CD4-positive, alpha-beta T cell (primary cell): ENCODE measurements at places on chromosomes 7 and 10. TPM values are rescaled to one million over a fixed set of nuclear protein-coding genes. Genes with fewer than 3 reads are reported as not detected.

GRCh38 chr7:66016131-66016461 is 34.1 kb upstream of the GUSB start:
- no peaks in the 10 kb centered on the region for H3K36me3 ChIP-seq
- DNase-seq = no peak
- no peaks in the 10 kb centered on the region for H3K27me3 ChIP-seq
- H3K4me3 ChIP-seq = no peak overlapping the region

- no peak overlapping the region for H3K27ac ChIP-seq
- no peaks in the 10 kb centered on the region for H3K27me3 ChIP-seq
- no peaks in the 10 kb centered on the region for H3K4me1 ChIP-seq
- DNase-seq = no peak
- H3K36me3 ChIP-seq = no peaks in the 10 kb centered on the region
Measured at GRCh38 chr10:83075815-83076355, 1063.4 kb upstream of the GHITM start.

- no peak for DNase-seq
- H3K27me3 ChIP-seq = no peaks in the 10 kb centered on the region
- no peak overlapping the region for H3K27ac ChIP-seq
- H3K4me1 ChIP-seq = peaks cover 60% of the 10 kb centered on the region
- no peak overlapping the region for H3K4me3 ChIP-seq
- no peaks in the 10 kb centered on the region for H3K36me3 ChIP-seq
Measured at GRCh38 chr10:119292968-119293760, 85.8 kb downstream of the GRK5 start.

CUZD1 gene
- 0.64 TPM for total RNA-seq

- DNase-seq = no peak
- no peak overlapping the region for H3K27ac ChIP-seq
- no peaks in the 10 kb centered on the region for H3K36me3 ChIP-seq
- no peaks in the 10 kb centered on the region for H3K27me3 ChIP-seq
Measured at GRCh38 chr10:78617631-78618030, 451.1 kb upstream of the ZMIZ1 start.

ACTR3C gene
- 3.4 TPM for total RNA-seq

- H3K27ac ChIP-seq = no peak overlapping the region
- no peak overlapping the region for H3K4me3 ChIP-seq
- H3K27me3 ChIP-seq = no peaks in the 10 kb centered on the region
- no peaks in the 10 kb centered on the region for H3K36me3 ChIP-seq
Measured at GRCh38 chr7:74535951-74536356, 82.2 kb downstream of the GTF2IRD1 start.

- no peaks in the 10 kb centered on the region for H3K27me3 ChIP-seq
- DNase-seq = no peak
- H3K4me1 ChIP-seq = no peaks in the 10 kb centered on the region
- no peak overlapping the region for H3K27ac ChIP-seq
- H3K4me3 ChIP-seq = no peak overlapping the region
- H3K36me3 ChIP-seq = no peaks in the 10 kb centered on the region
Measured at GRCh38 chr10:34495938-34496337, 319.2 kb downstream of the PARD3 start.

IL2RA gene
- total RNA-seq = 4.9 TPM

GRCh38 chr10:58734664-58735063 is 222.0 kb downstream of the BICC1 start:
- no peak overlapping the region for H3K4me3 ChIP-seq
- DNase-seq = no peak
- no peaks in the 10 kb centered on the region for H3K36me3 ChIP-seq
- H3K27ac ChIP-seq = no peak overlapping the region
- no peaks in the 10 kb centered on the region for H3K4me1 ChIP-seq
- no peaks in the 10 kb centered on the region for H3K27me3 ChIP-seq

GRCh38 chr10:14822879-14823755 is 14.7 kb downstream of the CDNF start:
- H3K4me3 ChIP-seq = no peak overlapping the region
- H3K27me3 ChIP-seq = no peaks in the 10 kb centered on the region
- DNase-seq = peak; percentile 67
- no peaks in the 10 kb centered on the region for H3K36me3 ChIP-seq
- no peaks in the 10 kb centered on the region for H3K4me1 ChIP-seq
- H3K27ac ChIP-seq = no peak overlapping the region

DNA sequence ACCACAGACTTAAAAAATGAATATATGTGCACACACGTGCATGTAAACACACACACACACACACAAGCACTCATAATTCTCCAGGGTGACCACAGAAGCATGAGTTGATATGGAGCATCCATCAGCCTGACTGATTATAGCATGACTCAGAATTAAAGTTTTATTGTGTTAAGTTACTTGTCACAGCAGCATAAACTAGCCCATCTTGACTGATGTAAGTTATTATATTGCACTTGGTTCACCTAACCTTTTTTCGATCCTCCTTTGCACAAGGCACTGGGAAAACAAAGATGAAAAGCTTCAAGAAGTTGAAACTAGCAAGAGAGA is 18.8 kb upstream of the SLC35G1 start:
- H3K4me3 ChIP-seq = no peak overlapping the region
- H3K36me3 ChIP-seq = no peaks in the 10 kb centered on the region
- H3K4me1 ChIP-seq = no peaks in the 10 kb centered on the region
- peaks cover 4% of the 10 kb centered on the region for H3K27me3 ChIP-seq
- DNase-seq = no peak

OR13A1 gene
- total RNA-seq = not detected

GRCh38 chr7:50185208-50185607 is 92.2 kb upstream of the ZPBP start:
- no peaks in the 10 kb centered on the region for H3K36me3 ChIP-seq
- no peak overlapping the region for H3K27ac ChIP-seq

DNA sequence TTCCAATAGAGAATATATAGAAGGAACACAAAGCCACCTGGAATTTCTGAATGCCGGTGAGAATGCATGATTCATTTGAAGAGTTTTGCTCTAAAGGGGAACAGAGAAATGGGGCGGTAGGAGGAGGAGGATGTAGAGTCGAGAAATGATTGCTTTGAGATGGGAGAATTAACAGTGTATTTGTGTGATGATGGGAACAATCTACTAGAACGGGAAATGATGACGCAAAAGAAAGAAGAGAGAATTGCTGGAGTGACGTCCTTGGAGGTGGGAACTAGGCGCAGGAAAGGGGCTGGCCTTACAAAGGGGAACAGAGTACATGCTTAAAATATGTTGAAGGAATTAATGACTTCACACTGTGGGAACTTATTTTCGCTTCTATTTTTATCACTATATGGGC is 188.1 kb downstream of the SDHAF3 start:
- H3K4me3 ChIP-seq = no peak overlapping the region
- H3K27ac ChIP-seq = no peak overlapping the region
- no peaks in the 10 kb centered on the region for H3K36me3 ChIP-seq
- H3K27me3 ChIP-seq = no peaks in the 10 kb centered on the region

GIMAP6 gene
- 14.3 TPM for total RNA-seq

NPFFR1 gene
- 0.03 TPM for total RNA-seq

DNA sequence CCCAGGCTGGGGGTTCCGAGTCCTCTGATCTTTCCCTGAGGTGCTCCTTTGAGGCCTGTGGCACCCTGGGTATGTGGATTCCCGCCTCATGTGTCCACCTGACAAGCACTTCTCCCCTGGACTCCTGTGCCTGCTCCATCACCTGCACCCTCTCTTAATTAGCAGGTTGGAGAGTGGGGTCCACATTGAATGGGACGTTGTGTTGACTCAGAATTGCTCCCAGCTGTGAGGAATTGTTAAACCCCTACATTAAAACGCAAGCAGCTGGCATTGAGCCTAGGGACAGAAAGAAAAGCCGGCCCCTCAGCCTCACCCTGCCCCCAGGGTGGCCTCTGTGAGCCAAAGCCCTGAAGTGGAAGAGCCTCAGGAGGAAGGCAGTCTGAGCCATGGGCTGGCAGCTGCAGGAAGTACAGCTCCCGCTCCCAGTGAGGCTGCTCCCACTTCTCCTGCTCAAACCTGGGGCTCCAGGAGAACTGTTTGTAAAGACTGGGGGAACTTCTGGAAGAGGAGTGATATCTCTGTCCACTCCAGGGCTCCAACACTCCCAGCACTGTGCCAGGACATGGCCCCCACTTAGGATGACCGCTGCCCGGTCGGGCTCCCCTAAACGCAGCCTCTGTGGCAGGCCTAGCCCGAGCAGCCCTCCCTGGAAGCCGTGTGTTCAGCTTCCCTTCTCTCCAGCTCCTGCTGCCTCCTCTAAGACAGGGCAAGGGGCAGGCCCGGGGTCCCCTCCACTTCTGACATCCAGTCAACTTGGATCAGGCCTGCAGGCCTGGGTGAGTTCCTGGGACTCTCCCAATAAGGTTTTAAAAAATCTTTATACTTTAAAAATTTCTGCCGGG is 1.8 kb upstream of the OPN4 start:
- no peaks in the 10 kb centered on the region for H3K27me3 ChIP-seq
- no peak overlapping the region for H3K27ac ChIP-seq
- no peak overlapping the region for H3K4me3 ChIP-seq
- H3K4me1 ChIP-seq = no peaks in the 10 kb centered on the region

SEMA3E gene
- total RNA-seq = not detected
